ENCODE measurements at places on chromosomes 13 and 19.
A peak's percentile ranks its signal among the peaks of the same experiment; 100 is the strongest.

DNA sequence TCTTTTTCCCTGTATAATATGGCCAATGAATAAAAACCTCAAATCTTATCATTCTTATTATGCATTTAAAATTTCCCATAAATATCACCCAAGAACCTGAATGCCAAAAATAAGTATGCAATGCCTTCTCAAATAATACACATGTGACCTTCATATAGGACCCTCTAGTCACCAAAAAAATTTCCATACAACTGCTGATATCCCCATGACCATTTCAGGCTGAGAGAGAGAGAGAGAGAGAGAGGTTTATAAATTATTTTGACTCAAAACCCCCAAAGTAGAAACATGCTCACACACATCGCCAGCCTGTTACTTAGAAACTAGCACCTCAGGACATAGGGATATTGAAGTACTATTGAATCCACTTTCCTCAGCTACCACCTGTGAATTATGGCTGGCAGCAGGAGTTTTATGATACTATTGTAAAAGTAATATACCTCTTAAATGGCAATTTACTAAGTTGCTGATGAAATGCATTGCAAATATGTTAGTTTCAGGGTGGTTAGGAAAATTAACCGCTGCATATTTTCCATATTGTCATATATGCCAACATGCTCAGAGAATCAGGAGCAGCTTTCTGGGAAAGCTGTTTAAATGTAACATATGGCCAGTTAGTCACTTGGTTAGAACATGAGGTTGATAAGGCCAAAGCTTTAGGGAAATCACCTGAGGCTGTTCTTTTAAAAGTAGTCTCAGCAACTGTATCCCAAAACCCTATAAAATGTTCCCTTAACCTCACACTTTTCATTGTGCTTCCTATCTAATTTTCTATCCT is 230.8 kb downstream of the DCT start:
- DNase-seq, result no peak

DNA sequence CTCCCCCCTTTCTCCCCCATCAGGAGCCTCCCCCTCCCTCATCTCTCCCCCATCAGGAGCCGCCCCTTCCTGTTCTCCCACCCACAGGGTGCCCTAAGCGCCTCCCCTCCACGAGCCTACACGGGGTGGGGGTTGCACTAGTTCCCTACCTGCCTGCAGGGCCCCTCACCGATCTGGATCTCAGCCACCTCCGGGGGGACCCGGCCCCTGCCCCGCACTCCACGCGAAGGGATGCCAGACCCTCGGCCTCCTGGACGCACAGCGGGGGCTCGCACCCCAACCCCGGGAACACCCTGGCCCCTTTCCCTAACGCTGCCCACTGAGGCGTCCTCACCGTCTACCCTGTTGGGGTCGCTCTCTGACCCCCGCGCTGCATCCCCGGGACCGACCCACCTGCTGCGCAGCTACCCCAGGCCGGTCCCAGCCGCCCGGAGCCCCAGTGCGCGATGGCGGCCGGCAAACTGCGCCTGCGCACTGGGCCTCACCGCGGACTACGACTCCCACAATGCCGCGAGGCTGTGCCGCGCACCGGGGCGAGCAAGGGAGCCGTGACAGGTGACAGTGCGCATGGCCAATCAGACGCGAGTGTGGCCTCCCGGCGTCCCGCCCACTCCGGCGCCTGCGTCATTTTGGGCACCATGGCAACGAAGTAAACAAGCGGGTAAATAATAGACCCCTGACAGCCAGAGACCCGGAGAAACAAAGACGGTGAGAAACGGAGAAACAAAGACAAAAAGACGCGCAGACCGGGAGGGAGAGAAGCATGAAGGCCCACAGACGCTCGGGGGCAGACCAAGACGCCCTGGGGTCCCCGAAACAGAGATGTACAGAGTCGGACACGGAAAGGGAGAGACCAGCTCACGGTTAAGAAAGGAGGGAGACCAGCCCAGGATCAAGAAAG is at the start of gene ZSCAN18:
ZSCAN18 (minus strand) TSS at position 451 of the 901 bp plus-strand sequence. CDS start 7,964 bp downstream, outside the sequence.
- peak; percentile 98 for DNase-seq

- no peak for DNase-seq
Observed at GRCh38 chr13:60047918-60048317, 115.8 kb downstream of the DIAPH3 start.

- DNase-seq, result no peak
Observed at GRCh38 chr19:12095111-12095790, 30.7 kb downstream of the ZNF844 start.

DNA sequence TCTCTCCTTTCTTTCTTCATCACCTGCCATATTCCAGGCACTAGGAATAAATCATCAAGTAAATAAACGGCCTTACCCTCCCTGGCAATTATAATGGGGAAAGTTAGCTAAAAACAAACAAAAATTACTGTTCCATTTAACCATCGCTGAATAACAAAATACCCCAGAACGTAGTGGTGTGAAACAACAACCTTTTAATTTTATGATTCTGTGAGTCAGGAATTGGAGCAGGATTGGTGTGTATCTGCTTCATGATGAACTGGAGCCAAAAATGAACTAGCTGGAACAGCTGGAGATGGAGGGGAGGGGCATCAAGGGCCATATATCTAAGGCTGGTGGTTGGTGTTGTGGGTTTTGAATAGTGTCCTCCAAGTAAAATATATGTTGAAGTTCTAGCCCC is 3.7 kb upstream of the CADM4 start:
- DNase-seq, result no peak

DNA sequence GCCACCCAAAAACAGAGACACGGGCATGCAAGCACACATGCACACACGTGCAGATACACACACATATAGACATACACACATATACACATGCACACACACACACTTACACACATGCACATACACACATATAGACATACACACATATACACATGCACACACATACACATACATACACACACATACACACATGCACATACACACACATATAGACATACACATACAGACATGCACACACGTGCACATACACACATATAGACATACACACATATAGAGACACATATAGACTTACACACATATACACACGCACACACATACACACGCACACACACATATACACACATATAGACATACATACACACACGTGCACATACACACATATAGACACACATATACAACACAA is 92.1 kb downstream of the GADD45B start:
- DNase-seq, result no peak

- DNase-seq, result peak; percentile 98
Observed at GRCh38 chr19:4800591-4801081, 9.1 kb downstream of the FEM1A start.

DNA sequence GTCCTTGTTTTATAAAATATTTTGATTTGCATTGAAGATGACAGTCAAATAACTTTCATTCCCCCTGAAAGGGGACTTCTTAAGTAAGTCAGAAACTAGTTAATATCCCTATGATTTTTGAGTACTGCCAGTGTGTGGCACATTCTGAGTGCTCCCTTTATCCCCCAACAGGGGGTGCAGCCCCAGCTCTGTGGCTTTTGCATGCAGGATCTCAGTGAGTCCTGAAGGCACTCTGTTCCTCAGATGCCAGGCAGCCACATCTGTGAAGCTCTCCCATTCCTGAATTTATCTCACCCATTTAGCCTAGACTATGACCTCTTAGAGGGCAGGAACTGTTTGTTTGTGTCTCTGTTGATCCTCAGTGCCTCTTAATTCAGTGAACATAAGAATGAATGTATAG is 123.1 kb downstream of the CDK8 start:
- DNase-seq, result no peak

DNA sequence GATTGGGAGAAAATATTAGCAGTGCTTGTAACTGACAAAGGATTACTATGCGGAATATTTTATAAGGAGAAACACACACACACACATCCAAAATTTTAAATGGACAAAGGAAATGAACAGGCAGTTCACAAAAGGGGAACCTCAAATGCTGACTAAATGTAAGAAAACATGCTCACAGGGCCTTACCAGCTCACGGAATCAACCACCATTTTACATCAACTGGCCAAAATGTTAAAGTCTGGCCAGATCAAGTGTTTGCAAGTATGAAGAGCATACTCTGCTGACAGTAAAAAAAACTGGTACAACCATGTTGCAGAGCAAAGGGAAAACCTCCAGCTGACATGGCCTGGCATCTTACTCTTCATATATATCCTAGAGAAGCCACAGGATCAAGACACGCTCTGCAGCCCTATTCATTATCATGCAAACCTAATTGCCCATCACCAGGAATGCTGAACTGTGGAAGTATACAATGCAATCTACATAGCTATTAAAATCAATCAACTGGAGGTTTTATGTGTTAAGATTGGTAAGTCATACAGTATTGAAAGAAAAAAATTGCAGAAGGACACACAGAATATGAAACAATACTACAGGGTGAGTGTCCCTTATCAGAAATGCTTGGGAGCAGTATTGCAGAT is 124.4 kb downstream of the RNF17 start:
- no peak for DNase-seq

GRCh38 chr13:112069061-112069844 is 2.3 kb downstream of the SOX1 start:
- DNase-seq, result no peak

DNA sequence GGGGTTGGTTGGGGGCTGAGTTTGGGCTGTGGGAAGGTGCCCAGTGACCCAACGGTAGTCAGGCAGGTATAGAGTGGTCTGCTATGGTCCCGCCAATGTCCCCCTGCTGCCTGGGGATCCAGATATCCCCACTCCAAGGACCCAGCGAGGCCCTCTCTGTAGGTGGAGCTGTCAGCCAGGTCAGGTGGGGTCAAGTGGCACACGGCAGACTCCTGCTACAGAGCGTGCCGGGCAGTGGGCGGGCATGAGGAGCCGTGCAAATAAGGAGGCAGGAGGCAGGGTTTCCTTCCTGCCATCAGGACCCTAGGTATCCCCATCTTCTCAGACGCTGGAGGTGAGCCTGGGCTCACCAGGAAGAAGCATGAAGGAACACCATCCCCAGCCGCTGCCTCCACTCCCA is 14.9 kb downstream of the EVI5L start:
- no peak for DNase-seq

DNA sequence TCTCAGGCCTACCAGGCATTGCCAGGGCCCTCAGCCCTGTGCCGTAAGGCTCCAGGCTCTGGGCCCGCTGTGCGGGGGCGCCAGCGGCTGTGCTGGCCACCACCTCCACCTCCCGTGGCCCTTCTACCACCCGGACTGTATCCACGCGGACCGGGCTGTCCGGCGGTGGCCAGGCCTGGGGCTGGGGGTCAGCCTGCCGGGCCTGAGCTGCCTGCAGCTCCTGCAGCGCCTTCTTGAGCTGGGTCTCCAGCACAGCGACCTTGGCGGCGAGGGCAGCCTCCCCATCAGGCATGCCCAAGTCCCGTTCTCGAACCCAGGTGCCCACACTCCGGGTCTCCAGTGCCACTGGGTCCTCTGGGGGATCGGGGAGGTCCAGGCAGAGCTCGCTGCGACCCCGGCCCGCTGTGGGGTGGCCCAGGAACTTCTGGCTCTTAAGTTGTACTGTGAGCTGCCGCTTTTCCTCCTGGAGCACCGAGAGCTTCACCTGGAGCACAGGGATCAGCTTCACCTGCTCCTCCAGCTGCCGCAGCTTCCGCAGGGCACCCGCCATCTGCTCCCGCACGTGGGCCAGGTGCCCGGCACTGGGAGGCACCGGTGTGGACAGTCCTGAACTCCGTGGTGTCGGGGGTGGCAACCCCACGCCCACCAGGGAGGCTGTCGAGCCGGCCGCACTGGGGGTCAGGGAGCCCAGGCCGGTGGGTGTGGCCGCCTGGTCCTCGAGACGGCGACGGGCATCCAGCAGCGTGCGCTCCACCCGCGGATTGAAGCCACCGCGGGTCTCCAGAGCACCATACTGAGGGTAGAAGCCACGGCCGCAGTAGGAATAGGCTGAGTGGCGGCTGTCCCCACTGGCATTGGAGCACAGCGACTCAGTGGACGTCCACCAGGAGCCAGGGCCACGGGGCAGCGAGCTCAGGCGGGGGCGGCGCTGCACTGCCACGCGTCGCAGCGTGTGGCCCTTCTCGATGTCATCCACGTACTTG is 4.1 kb downstream of the KANK2 start:
- no peak for DNase-seq

- DNase-seq, result no peak
Observed at GRCh38 chr13:24215126-24215525, 54.6 kb downstream of the SPATA13 start.
